Activated CD8-positive, alpha-beta memory T cell treated with anti-CD3 and anti-CD28 coated beads, Interleukin-2, amount 10 ng/mL, durations not matched to agents 7 days and 5 days (primary cell): ENCODE measurements at places on chromosomes 7 and 10. TPM values are rescaled to one million over a fixed set of nuclear protein-coding genes. Genes with fewer than 3 reads are reported as not detected.

Gene PHKG1
- 2.5 TPM for total RNA-seq

Gene TEX36
- not detected for total RNA-seq

Gene OR2A12
- total RNA-seq, result not detected

Gene NYAP1
- 0.07 TPM for total RNA-seq

Gene PLCE1
- total RNA-seq, result 0.06 TPM

Gene STEAP1
- total RNA-seq, result not detected

Gene SFTPA2
- total RNA-seq, result not detected

Gene NPTX2
- not detected for total RNA-seq
